ENCODE measurements at places on chromosomes 4 and X.

- no peak for DNase-seq
Observed at GRCh38 chrX:25012433-25012735, 3.4 kb downstream of the ARX start.

DNA sequence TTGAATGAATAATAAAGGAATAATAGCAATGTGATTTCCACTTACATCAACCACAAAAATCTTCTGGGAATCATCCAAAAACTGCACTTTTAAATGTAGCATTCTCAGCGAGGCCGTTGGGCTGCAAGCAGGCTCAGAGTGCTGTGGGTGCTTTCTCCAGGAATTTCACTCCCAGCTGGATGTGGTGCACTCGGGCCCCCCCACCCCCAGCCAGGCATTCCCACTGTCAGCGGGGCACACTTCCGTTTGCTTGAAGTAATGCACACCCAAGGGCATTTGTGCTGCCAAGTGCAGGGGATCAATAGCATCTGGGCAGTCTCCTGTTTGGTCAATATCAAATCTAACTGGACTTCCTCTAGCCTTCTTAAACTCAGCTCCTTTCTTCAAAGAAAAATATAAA, at the start of gene FRMD7:
FRMD7 (minus strand) TSS at position 278 of the 400 bp plus-strand sequence; CDS start at position 102, 176 bp downstream.
- no peak for DNase-seq

DNA sequence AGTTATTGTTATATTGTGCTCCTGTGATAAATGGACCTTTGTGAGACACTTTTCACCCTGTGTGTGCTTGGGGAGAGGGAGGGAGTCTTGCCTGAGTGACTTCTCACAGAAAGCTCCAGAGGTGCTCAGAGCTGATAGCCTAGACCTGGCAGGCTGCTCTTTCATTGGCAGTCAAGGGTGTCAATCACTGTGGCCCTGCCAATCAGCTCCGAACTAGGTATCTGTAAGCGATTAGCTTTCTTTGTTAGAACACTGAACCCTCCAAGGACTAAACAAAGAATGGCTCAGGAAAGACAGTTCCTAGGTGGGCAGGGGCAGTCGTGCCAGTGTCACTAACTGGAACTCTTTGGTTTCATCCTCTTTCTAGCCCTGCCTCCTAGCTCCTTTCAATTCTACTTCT, 2.7 kb upstream of the NALF2 start:
- no peak for DNase-seq

- no peak for DNase-seq
Observed at GRCh38 chrX:130789793-130790192, 113.2 kb downstream of the ENOX2 start.

GRCh38 chrX:150899191-150899757, 806 bp upstream of the CD99L2 start:
- no peak for DNase-seq

DNA sequence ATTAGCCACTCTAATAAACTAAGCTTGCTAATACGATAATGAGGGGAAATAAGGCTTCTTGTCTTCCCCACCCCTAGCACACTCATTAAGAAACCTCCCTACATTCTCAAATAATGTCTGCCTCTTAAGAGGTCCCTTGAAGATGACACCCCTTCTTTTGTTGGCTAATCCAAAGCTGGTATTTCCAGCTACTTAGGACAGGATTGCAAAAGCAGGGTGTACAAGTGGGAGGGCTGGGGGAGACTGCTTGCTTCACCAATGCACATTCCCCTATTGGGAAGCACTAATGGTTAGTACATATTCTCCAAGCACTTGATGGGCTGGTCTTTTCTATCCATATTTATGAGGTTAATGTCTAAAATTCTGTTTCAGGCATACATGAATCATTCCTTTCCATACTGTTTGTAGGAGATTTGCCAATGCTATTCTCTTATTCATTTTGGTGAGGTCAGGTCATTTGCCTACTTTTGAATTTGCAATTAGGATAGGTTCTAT, 16.8 kb upstream of the TIMM8A start:
- DNase-seq = no peak

DNA sequence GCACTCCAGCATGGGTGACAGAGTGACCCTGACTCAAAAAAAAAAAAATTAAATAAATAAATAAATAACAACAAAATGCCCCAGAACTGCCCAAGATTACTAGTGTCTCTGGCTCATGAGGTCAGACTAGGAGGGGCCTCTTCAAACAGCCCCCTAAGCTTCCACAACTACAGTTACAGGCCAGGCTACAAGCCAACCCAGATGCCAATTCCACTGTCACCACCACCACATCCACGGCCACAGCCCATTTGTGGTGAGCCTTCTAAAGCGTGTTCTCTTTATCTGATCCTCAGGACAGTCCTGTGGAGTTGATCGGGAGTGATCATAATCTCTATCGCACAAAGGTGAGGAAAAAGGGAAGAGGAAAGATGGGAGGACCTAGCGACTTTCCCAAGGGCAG, 36.6 kb downstream of the IGFBP7 start:
- DNase-seq = no peak

- no peak for DNase-seq
Observed at GRCh38 chr4:19455196-19455595, 796.5 kb upstream of the SLIT2 start.

GRCh38 chrX:35711281-35711680, 86.9 kb upstream of the MAGEB16 start:
- no peak for DNase-seq

GRCh38 chrX:129427267-129427666, 96.0 kb downstream of the SMARCA1 start:
- no peak for DNase-seq

DNA sequence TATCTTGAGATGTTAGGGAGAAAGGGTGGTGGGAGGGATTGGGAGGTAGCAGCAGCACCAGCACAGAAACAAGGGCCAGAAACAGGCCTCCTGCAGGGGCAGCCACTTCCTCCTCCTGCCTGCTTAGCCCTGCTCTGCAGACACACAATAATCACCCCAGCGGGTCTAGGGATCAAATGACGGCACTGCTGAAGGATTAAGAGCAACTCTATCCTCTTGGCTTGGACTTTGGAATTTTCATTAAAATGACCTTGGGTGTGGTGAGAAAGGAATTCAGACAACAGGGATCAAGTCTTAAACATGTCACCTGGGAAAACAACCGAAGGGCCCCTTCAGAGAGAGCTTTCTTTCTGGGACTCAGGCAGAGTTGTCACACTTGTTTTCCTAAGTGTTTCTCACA, 353.4 kb downstream of the SPRY1 start:
- DNase-seq = no peak

DNA sequence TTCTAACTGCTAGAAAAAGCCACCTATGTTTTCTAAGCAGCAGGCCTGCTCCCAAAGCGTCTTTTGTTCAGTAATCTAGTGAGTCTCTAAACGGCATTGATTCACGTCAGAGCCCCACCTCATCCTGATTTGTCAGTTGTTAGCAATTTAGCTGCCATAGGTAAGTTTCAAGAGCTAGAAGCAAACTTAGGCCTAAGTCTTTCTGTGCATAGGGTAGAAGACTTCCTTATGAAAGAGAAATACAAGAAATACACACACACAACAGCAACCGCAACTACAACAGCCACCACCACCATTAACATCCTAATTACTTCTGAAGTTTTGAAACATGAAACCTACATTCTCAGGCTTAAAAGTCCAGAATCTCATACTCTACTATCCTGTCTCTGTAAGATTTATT, 531.1 kb upstream of the SPANXN1 start:
- no peak for DNase-seq

Measured in stimulated activated CD8-positive, alpha-beta memory T cell treated with anti-CD3 and anti-CD28 coated beads, Interleukin-7, amount 100 ng/mL, for 48 hours (primary cell).